Tibial nerve (tissue), 4 donors: ENCODE measurements at places on chromosomes 6 and 20. TPM values are rescaled to one million over a fixed set of nuclear protein-coding genes. Genes with fewer than 3 reads are reported as not detected.
A peak's percentile ranks its signal among the peaks of the same experiment; 100 is the strongest.

DNA sequence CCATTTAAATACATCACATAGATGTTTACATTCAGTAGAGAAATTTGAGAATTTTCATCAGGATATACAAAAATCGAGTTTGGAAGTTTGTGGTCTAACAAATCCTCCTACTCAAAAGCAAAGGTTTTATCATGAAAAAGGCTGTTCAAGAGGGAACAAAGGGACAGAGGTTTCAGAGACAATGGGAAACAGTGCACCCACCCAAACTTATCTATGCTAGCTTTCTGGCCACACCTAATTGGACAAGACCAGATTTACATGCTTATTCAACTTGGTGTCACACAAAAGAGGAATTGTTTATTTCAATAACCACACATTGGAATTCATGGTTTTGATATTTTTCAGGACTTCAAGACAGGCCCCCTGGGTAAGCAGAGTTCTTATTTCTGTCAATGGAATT lies 28.4 kb upstream of the RSPO3 start:
- DNase-seq: no peak

DNA sequence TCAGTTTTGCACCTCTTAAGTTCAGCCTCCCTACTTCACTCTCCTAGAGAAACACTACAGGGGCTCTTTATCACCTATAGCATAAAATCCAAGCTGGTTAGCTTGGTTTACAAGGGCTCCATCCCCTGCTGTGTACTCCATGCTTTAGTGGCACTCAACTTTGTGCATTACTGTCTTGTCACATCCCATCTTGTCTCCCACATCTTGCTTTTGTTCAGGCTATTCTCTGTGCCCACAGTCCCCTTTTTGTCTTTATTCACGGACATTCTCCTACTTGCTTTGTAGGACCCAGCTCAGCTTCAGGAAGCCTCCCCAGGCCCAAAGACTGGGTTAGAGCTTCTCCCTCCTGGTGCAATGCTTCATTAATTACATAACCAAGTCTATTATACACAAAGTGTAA lies 107.9 kb upstream of the SPACA1 start:
- no peak for DNase-seq

DNA sequence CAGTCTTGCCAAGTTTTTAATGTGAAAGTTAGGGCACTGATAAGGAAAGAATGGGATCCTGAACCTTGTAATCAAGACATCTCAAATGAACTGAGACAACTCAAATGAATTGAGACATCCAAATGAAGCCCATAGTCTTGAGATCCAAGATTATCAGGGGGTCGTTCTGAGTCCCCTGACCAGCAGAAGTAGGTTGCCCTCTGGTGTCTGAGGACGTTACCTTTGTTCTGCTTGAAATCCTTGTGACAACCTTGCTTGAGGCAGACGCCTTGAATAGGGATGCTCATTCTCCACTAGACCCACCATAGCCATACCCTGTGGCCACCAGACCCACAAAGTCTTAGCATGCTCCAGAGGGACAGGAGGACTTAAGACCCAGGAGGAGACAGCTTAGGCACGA lies 37.7 kb downstream of the ZBTB9 start:
- DNase-seq: no peak

DNA sequence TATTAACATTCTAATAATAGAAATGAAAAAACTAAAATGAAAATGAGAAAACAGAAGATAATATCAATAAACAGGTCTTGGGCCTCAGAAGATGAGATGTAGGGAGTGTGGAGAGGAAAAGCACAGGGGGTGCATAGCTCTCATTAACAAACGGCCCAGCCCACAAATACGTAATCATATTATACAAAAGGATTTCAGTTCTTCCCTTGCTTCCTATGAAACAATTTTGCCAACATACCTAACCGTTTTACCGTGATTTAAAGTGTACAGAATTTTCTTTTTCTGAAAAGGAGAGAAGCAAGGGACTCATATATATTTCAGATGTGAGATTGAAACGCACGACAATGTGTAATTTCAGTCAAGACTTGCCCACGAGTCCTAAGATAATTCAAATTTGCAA lies 136.0 kb downstream of the HFE start:
- DNase-seq: no peak

DNA sequence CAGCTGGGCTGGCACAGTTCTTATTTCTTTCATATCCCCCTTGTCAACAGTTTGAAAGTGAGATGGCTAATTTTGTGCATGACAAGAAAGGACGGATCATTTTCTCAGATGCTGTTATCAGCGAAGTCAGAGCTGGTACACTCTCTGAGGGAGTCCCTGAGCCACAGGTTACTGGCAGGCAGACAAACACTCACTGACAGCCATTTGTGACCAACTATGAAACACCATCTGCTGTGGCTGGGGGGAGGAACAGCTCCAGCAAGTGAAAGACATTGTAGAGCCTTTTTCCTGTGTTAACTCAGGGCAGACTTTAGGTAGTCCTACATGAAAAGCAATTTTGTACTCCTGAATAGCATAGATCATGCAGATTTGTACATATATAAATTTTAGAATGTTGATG lies 22.2 kb downstream of the OLIG3 start:
- no peak for DNase-seq

GRCh38 chr20:62823688-62824475 lies 7.0 kb downstream of the COL9A3 start:
- no peak for DNase-seq

Gene NHLRC1
- 3.9 TPM for total RNA-seq

Gene CLDN20
- 4.4 TPM for total RNA-seq

- DNase-seq: no peak
Measured at GRCh38 chr20:57689745-57690481, 19.9 kb downstream of the PMEPA1 start.

DNA sequence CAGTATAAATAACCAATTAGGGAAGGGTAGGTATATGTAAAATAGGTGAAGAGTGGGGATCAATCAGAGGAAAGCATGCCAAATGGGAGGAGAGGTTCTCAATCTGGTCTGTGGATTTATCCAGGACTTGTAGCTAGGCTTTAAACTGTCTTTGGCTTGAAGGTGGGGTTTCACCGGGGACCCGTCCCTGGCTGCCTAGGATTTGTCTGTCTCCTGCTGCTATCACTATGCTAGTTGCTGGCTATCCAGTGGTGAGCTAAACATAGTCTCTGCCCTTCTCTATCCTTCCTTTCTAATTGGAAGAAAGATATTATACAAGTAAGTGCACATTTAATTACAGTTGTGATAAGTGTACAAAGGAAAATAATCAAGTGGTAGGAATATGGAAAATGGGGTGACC lies 58.8 kb downstream of the DOP1A start:
- DNase-seq: no peak

GRCh38 chr20:57090590-57091560 lies 175.6 kb downstream of the BMP7 start:
- no peak for DNase-seq

- DNase-seq: no peak
Measured at GRCh38 chr6:40410821-40411220, 176.3 kb downstream of the LRFN2 start.

GRCh38 chr6:18362058-18362561 lies 25.0 kb upstream of the RNF144B start:
- DNase-seq: no peak

DNA sequence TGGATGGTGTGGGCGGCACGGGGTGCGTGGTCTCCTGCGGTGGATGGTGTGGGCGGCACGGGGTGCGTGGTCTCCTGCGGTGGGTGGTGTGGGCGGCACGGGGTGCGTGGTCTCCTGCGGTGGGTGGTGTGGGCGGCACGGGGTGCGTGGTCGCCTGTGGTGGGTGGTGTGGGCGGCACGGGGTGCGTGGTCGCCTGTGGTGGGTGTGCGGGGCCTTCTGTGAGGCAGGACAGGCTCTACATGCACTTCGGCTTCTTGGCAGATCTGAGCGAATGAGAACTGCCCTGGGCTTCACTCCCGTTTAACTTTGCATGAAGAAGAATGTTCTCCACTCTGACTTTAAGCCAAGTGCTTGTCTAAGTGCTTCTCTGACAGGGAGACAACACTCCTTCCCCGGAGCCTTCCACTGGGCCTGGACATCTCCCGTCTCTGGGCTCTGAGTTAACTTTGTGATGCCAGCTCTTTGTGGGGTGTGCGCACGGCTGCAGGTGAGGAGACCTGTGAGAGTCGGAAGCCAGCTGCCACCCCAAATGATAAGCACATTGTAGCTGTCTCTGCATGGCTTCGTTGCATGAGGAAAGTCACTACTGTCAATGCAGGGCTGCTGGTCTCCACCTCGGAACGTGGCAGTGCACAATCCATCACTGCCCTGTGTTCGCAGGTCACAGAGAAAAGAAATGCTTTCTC lies 244.8 kb downstream of the DLL1 start:
- no peak for DNase-seq

Gene TNFRSF6B
- 52.6 TPM for total RNA-seq

Gene RIMS4
- total RNA-seq: 4.7 TPM

DNA sequence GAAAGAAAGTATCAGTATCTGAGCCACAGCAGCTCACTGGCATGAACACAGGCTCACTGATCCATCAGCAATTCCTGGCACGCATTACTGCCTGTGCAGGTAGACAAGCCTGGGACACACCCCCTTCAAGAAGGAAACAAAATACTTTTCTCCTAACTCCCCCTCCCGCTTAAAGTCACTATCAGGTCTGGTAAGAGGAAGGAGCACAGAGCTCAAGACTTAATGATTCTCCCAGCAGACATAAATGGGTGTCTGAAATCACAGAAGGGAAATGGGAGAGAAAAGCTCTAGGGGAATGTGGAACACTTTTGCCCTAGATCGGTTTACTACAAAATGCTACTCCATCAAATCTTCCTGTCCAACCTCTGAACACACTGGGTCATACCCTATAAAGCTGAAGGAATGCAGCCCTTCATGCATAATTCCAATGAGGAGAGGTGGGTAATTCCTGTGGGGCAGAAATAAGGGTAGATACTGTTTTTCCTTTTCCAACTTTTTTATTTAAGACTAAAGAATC lies at the start of gene ADGRF1:
Gene ADGRF1 (minus strand): TSS at position 58 of the 517 bp plus-strand sequence. CDS start 13,271 bp downstream, outside the sequence.
- no peak for DNase-seq

- no peak for DNase-seq
Measured at GRCh38 chr6:40743690-40744446, 156.7 kb upstream of the LRFN2 start.

DNA sequence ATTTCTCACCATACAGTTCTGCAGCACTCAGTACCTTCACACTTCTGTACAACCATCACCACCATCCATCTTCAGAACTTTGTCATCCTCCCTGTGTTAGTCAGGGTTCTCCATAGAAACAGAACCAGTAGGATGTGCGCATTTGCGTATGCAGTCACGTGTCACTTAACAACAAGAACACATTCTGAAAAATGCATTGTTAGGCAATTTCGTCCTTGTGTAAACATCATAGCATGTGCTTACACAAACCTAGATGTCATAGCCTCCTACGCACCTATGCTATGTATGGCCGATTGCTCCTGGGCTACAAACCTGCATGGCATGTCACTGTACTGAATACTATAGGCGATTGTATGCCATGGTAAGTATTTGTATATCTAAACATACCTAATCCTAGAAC lies 66.2 kb upstream of the PTPRT start:
- no peak for DNase-seq

DNA sequence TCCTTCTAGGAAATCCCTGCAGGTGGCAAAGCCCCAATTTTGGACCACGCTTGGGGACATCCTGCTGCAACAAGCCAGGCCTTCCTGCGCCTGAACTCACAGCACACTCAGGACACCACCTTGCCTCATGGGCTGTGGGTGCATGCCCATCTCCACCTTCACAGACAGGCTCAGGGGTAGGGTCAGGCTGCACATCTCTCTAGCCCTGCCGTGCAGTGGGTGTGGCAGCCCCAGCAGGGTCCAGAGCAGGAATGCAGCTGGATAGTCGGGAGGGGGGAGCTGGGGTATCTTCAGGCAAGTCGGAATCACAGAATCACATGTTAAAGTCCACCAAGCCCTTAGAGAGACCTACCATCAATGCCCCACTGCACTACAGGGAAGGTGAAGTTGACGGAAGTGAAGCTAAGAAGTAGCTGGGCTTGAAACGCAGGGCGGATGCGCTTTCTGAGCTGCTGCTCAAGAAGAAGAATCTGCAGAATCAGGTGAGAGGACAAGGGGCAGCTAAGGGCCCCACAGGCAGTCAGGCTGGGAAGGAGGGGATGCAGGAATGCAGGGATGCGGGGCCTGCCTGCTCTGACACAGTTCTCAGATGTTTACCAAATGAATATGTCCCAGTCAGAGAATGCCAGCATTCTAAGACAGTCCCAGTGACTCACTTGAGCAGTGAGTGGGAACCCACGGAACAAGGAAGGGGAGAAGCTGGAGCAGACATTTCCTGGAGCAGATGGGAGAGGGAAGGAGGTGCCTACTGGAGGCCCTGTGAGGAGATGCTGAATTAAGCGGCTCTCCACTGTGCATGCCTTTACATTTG lies 11.3 kb downstream of the SERPINB6 start:
- no peak for DNase-seq

DNA sequence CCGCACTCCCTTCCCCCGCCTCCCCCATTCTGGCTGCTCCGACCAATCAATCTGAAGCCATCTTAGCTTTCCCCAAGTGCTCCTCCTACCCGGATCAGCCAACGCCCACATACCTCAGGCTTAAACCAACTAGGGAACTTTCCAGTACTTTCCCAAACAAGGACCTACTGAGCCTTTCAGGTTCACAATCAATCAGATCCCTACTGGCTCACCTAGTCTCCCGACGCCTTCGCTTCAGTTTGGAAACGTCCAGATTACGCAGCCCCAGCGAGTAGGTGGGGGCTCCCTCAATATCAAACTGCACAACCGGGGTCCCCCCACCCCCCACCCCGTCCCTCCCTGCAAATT lies 432 bp downstream of the HSPA1L start:
- peak; percentile 95 for DNase-seq

DNA sequence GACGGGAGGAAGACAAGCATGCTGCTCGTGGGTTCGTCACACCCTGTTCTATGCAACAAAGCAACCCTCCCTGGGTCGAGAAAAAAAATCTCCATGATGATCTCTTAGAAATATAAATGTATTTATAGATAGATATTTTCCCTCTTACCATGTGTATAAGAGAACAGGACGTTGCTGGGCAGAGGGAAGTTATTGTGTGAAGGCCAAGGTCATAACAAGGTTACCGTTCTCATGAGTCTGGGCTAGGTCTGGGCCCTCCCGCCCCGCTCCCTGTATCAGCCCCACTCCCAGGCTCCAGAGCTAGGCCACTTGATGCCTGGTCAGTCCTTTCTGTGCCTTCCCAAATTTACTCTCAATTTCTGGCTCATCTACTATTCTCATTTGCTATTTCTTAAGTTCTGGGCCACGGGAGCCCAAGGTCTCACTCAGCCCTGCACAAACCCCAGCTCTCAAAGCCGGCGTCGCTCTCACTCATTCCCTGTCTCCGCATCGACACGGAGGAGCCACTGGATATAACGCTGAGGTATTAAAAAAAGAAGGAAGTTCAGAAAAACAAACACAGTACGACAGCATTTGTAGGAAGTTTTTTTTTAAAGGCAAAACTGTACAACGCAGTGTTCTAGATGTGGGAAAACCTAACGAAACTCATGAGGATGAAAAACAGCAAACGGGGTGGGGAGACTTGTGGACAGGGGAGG lies 96.8 kb downstream of the PSMG4 start:
- DNase-seq: peak; percentile 65

Gene OXT
- total RNA-seq: not detected
